ENCODE measurements at places on chromosomes 3 and 15.
A peak's percentile ranks its signal among the peaks of the same experiment; 100 is the strongest.

DNA sequence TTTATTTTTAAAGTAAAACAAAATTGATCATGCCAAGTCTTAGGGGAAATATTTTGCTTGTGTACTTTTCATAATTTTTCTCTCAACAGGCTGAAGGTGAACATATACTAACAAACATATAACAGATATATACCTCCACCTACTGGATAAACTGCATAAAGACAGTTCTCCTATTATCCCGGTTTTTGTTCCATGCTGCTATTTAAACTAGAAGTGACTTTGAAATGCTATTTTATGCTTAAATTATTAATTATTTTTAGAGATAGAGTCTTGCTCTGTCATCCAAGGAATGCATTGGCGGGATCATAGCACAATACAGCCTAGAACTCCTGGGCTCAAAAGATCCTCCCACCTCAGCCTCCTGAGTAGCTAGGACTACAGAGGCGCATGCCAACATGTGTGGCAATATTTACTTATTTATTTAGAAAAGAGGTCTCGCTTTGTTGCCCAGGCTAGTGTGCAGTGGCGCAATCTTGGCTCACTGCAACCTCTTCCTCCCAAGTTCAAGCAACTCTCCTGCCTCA is 49.8 kb downstream of the ST3GAL6 start:
- peak; percentile 17 for DNase-seq

GRCh38 chr3:71780430-71780829 is 4.5 kb downstream of the PROK2 start:
- DNase-seq = no peak

DNA sequence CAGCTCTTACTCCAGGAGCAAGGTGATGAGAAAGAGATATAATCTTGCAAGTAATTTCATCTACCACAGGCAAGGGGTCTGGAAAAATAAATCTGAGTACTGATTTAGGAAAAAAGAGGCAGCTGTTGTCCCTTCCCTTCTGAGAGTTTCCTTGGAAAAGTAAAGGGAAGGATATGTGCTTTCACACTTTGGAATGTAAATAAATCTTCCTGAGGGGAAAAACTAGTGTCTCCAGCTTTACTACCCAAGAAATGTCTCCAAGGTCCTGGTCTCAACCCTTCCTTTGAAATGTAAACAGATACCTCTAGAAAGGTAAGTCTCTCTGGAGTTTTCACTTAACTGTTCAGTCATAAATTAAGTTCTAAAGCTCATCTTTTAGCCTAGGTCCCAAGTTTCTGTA is 102.6 kb downstream of the DPH6 start:
- DNase-seq = no peak

- no peak for DNase-seq
Measured at GRCh38 chr3:4900298-4900697, 78.9 kb upstream of the BHLHE40 start.

GRCh38 chr3:80733522-80734176 is 965.9 kb upstream of the ROBO1 start:
- peak; percentile 1 for DNase-seq

DNA sequence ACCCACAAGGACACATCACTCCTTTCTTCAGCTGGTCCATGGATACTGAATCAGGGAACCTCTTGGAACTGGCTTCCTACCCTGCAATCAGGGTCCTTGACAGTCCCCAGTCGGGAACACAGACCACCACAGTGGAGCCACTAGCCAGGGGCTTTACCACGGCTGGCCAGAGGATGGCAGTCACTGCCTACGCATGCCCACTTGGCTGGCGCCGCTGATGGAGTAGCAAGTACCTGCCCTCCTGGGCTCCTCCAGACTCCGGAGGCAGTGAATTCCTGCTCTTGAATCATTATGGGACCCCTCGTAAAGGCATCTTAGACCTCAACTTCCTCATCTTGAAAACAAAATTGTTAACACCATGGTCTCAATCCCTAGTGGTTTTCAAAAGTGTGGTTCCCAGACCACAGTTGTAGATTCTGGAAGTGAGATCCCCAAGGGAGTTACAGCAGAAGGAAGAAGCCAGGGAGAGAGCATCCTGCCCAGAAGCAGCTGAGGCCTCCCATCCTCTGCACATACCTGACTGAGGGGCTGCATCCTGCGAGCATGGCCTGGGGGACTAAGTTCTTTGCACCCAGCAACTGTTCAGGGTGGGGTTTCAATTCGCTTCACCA is 9.1 kb upstream of the SKIC8 start:
- peak; percentile 90 for DNase-seq

DNA sequence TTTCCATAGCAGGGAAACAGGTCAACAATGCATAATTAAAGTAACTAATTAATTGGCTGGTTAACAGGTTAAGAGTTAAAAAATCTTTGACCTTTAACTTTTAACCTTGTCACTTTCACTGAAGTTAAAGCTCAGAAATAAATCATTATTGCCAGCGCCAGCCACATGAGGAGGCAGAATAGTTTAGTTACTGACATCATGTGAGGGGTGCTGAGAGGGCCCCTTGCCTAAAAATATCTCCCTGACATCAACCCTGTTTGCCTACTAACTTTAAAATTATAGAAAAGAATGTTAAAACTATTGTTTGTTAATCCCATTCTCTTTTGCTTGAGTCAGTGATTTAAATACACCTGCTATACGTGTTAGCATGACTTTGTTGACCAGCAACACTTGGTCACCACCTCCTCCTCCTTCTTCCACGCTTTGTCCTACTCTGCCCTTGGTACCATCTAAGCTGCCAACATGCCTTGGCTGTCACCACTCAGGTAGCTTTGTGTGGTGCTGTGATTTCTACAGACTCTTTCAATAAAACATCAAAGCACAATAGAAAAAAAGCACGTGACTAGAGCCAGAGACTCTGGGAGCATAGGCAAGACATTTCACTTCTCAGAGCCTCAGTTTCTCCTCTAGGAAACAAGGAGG is 2.7 kb downstream of the FBXO40 start:
- DNase-seq = no peak

DNA sequence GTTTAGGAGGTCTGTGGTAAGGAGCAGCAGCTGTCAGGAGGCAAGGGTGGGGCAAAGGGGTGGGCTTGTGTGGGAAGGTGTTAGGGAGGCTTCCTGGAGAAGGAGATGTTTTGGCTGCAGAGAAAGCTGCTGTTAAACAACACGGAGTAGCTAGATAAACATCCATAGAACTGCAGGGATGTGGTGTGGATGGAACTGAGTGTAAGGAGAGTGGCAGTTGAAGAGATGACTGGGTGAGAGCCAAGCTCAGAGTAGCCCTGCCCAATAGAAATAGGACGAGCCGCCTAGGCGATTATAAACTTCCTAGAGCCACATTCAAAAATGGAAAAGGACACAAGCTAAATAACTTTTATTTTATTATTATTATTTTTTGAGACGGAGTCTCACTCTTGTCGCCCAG is 19.9 kb downstream of the RPLP1 start:
- no peak for DNase-seq

DNA sequence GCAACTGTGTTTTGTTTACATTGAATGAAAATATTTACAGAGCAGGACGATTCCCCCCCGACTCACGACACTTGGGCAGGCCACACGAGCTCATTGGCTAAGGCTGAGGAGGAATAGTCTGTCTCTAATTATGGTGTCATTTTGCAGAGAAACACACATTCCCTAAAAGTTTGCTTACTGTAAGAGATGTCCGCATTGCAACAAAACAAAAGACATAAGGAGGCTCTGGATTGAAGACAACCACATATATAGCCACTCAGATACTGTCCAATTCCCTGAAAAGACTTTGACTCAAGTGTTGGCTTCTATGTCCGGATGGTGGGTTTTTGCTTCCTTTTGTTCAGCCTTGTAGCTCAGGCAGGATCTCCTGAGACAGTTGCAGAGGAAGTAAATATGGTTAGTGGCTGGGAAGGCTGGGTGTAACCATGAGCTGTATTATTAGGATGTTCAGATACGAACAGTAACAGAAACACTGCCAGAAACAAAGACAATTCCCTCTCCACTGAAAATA is 170.4 kb downstream of the KLHL25 start:
- no peak for DNase-seq

- DNase-seq = no peak
Measured at GRCh38 chr3:167776066-167776685, 40.7 kb downstream of the SERPINI1 start.

DNA sequence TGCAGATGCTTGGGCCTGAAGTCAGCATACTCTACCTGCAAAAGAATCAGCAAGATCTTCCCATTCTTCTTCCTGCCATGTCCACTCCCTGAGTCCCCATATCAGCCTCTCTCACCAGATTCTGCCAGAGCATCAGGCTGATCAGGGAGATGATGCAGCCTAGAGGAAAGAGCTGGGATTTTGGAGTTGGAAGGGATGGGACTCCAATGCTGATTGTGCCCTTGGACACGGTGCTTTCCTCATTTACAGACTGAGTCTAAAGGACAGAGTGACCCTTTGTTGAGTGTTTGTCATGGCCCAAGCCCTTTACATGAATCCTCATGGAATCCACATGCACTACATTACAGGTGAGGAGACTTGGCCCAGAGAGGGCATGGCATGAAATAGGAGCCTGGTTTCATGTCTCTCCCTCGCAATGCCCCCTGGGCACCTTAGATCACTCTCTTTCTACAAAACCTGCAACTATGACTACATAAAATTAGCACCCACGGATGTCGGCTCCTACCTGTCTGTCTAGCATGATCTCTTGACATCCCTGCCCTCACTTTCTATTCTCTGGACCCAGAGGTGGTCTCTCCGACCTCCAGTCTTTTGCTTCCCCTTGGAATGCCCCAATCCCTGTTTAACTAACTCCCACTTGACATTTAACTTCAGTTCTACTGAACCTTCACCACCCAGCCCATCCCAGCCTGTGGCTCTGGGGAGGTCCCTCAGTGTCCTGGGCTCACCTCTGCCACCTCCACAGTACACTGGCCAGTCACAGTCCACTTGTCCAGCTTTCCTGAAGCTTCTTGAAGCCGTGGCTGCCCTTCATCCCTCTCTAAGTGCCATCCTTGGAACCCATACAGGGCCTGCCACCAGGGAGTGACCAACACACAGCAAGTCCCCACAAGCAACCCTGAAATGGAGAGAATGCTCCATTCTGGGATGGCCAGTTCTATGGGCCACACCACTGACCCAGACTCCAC is 173.5 kb downstream of the ABHD5 start:
- DNase-seq = no peak

DNA sequence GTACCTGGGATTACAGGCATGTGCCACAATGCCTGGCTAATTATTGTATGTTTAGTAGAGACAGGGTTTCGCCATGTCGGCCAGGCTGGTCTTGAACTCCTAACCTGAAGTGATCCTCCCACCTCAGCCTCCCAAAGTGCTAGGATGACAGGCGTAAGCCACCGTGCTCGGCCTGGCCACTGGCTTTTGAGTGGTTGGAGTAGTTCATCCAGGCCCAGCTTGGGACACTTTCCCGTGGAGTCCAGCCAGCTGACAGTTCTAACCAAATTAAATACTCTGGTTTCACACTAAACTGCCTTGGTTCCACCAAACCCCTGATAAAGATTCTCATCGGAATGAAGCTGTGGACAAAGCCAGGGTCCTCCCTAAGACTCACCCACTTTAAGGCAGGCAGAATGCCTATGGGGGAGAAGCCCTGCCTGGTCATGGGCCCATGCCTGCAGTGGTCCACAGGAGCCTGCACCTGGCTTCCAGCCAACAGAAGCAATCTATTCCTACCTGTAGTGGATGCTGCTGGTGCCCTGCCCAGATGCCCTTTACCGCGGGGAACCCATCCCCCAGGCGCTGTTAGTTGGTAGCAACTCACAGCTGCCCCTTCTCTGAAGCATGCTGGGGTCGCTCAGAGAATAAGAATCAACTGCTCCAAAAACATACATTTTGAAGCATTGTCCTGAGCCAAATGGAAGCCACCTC is 5.2 kb upstream of the SLC28A1 start:
- DNase-seq = no peak

- DNase-seq = no peak
Measured at GRCh38 chr3:141110322-141110721, 59.2 kb downstream of the SPSB4 start.

DNA sequence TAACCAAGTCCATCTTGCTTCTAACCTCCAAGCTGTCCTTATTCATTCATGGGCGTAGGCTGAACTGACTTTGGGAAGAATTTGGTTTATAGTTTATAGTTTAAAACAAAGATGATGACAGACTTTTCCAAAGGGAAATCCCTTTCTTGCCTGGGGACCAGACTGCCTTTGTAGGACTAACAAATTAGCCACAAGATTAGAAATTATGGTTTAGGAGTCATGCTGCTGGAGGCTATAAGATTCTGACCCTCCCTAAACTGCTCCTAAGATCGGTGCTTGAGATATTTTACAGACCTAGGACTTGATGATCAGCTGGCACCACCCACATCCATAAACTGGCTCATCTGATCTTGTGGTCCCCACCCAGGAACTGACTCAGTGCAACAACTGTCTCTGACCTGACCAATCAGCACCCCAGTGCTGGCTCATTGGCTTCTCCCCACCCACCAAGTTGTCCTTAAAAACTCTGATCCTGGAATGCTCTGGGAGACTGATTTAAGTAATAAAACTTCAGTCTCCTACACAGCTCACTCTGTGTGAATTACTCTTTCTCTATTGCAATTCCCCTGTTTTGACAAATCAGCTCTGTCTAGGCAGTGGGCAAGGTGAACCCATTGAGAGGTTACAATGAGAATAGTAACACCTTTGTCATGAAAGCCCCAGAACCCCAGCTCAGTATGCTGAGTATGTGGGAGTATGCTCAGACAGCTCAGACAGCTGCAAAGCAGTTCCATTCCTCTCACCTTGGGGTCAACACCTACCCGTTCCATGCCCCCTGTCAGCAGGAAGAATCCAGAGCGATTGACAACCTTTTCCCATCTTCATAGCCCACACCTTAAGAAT is 51.6 kb upstream of the C15orf39 start:
- no peak for DNase-seq

DNA sequence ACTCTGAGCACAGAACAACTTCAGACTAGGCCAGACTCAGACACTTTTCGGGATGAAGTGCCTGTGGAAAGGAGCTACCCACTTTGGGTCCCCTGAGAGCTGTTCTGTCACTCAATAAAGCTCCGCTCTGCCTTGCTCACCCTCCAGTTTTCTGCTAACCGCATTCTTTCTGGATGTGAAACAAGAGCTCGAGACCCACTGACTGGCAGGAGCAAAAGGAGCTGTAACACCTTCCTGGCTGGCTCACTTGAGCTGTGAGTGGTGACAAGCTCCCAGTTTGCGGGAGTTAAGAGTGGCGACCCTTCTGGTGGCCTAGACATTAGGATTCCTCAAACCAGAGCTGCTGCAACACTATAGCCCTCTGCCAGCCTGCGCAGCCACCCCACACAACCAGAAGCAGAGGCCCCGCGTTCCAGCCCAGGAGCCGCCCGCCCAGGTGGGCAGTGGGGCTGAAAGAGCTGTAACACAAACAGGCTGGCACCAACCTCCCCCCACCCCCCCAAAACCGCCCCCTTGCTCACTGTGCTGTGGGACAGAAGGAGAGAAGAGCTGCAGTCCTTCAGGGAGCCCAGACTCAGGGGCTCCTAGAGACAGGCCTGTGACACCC is 1178.1 kb upstream of the GBE1 start:
- no peak for DNase-seq
